ENCODE measurements at places on chromosomes 7 and 10. TPM values are rescaled to one million over a fixed set of nuclear protein-coding genes. Genes with fewer than 3 reads are reported as not detected.

The HELLS gene
- 139 TPM for total RNA-seq

The AKR1C1 gene
- total RNA-seq, result 2.8 TPM

The EGR2 gene
- 0.84 TPM for total RNA-seq

The ATP6V0E2 gene
- 16.1 TPM for total RNA-seq

The AMZ1 gene
- total RNA-seq, result 1.6 TPM

The ATG9B gene
- 3.0 TPM for total RNA-seq

The SFTPA1 gene
- not detected for total RNA-seq

The JCAD gene
- total RNA-seq, result 44.5 TPM

The KCNH2 gene
- total RNA-seq, result 1.1 TPM

The GRM3 gene
- 0.29 TPM for total RNA-seq

The PRPF18 gene
- 19.1 TPM for total RNA-seq

The CDNF gene
- 0.42 TPM for total RNA-seq

The LBX1 gene
- not detected for total RNA-seq

The IRF5 gene
- total RNA-seq, result 0.52 TPM

GRCh38 chr7:148835854-148836253 lies 48.2 kb downstream of the EZH2 start:
- no peak for DNase-seq

DNA sequence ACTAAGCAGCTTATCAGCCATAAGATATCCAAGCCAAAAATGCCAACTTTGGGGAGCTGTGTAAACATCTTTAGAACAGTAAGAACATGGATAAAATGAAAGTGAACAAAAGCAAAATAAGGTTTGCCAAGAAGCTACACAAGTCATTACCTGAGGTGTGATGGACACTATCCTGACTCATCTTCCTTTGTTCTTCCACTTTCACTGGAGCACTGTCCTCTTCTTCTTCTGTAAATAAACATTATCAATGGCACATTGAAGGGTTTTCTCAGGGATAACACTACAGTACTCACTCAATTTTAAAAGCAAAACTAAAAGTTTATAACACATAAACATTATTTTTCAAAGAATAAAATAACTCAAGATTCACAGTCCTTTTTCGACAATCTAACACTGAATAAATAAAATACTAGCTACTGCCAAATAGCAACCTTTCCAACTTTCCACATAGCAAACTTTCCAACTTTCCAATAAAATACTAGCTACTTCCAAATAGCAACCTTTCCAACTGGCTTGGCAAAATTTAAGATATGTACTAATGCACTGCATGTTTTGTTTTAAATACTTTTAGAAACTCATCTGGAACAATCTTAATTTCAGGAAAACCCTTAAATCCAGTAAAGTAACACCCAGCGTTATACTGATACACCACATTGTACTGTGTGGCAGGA lies 174.1 kb downstream of the SKAP2 start:
- DNase-seq, result no peak

GRCh38 chr10:93437086-93437945 lies 44.8 kb downstream of the MYOF start:
- peak; percentile 82 for DNase-seq

DNA sequence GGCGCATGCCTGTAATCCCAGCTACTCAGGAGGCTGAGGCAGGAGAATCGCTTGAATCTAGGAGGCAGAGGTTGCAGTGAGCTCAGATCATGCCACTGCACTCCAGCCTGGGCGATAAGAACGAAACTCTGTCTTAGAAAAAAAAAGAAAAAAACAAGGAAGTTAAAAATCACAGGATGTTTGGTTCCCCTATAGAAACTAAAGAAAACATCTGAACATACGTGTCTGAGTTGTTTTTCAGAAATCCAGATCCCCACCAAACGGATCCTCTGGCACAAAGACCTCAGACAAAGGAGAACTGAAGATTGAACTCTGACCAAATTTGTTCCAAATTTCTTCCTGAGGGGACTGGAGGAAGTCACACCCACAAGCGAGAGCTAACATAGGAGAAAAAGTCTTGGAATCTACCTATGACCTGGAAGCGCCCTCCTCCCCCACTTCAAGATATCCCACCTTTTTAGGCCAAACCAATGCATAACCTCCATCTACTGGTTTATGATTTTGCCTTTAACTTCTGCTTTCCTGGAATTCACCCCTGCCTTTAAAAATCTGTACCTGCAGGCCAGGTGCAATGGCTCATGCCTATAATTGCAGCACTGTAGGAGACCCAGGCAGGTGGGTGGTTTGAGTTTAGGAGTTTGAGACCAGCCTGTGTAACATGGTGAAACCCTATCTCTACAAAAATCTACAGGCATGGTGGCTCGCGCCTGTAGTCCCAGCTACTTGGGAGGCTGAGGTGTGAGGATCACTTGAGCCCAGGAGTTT lies 19.7 kb upstream of the SIRT1 start:
- no peak for DNase-seq

DNA sequence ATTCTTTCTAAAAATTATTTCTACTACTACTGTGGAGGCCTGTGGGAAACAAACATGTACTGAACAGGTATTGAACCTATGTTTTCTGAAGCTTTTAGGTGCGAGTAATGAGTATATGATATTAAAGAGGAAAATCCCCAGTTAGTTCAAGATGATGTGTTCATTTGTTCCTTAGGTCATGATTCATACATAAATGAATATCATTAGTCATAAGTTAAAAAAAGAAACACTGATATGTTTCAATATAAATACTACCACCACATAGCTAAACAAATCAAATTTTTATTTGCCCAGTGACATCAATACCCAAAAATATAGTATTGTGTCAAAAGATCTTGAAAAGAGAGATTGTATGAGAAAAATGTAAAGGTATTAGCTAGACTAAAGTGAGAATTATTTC lies 210.7 kb upstream of the GNAI1 start:
- no peak for DNase-seq

DNA sequence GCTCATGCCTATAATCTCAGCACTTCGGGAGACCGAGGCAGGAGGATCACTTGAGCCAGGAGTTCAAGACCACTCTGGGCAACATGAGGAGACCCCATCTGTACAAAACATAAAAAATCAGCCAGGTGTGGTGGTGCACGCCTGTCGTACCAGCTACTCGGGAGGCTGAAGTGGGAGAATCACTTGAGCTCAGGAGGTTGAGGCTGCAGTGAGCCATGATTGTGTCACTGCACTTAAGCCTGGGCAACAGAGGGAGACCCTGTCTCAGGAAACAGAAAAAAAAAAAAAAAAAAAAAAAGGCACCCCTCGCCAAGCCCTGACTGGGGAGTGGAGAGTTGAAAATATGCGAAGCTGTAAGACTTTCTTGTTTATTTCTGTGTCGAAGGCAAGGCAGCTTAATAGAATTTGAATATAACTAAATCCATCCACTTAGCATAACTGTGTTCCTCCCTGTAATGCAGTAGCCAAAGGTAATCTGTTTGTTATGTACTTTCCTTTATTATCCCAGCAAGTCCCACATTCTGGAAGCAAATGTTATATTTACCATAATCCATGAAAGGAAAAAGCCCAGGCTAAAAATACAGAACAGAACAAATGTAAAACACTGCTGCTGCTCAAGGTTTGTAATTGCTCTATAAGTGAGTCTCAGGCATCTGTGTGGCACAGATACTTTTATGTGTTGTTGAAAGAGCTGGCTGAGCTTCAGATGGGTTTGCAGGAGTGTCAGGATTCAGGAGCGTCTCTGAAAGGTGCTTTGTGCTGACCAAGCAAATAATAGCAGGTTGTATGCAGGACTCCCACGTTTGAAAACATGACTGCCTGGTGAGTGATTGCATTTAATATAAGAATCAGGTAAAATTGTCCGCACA lies 127.2 kb downstream of the CELF2 start:
- no peak for DNase-seq

GRCh38 chr10:12719365-12719764 lies 282.1 kb downstream of the CCDC3 start:
- DNase-seq, result no peak

GRCh38 chr10:96626795-96627194 lies 40.0 kb upstream of the TM9SF3 start:
- peak; percentile 79 for DNase-seq

- no peak for DNase-seq
Observed at GRCh38 chr10:31098046-31098445, 66.4 kb upstream of the ZNF438 start.

- DNase-seq, result no peak
Observed at GRCh38 chr10:44907556-44907955, 3.6 kb upstream of the TMEM72 start.

DNA sequence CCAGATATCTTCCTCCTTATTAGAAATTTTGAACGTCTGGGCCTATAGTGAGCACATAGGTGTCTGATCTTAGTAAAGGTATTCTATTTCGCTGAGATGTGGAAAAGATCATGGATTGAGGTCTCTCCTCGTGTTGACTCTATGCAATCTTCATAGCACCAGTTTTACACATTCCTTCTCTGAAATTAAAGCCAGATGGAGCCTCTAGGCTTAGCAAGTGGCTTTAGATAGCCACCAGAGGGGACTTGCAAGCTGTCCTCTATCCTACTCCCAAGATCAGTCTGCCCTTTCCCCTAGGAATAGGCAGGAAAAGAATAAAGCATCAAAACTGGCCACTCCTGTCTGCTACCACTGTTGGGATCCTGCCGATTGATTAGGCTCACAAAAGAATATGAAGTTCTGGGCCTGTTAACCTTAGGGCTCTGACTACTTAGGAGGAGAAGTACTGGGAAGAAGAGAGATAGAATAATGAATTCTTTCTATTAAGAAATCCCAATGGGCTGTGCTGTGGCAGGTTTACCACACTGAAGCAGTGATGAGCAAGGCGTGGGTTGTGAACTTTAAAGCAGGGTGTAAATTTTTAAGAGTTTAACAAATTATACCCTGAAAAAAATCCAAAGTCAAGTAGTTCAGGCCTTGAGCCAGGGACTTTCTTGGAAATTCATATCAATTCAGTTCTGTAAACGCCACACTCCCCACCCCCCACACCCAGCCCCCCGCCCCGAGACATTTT lies 2.2 kb upstream of the STRIP2 start:
- DNase-seq, result no peak

- DNase-seq, result no peak
Observed at GRCh38 chr7:159113056-159113455, 31.6 kb downstream of the VIPR2 start.

- no peak for DNase-seq
Observed at GRCh38 chr10:60778971-60779796, 906 bp downstream of the CDK1 start.
